ENCODE measurements at places on chromosomes 13 and 19. TPM values are rescaled to one million over a fixed set of nuclear protein-coding genes. Genes with fewer than 3 reads are reported as not detected.

DNA sequence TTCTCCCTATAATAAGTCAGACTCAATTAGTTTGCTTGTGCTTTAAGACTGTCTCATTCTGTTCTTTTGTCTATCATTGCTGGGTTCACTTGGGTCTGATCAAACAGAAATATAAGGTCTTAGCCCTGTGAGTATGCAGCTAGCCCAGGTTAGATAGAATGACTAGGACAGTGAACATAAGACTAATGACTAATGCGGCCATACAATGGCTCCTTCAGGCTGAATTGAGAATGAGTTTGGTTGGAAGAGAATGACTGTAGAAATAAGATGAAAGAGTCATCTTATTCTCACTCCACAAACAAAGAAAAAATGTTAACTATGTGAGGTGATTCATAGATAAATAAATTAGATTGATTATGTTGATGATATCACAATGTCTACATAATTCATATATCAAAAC lies 50.1 kb upstream of the OBI1 start:
- H3K4me1 ChIP-seq: no peaks in the 10 kb centered on the region
- no peak for DNase-seq
- H3K4me3 ChIP-seq: no peak overlapping the region
- no peaks in the 10 kb centered on the region for H3K36me3 ChIP-seq

The IGFL1 gene
- not detected for polyA plus RNA-seq

The BRD4 gene
- 109 TPM for polyA plus RNA-seq

DNA sequence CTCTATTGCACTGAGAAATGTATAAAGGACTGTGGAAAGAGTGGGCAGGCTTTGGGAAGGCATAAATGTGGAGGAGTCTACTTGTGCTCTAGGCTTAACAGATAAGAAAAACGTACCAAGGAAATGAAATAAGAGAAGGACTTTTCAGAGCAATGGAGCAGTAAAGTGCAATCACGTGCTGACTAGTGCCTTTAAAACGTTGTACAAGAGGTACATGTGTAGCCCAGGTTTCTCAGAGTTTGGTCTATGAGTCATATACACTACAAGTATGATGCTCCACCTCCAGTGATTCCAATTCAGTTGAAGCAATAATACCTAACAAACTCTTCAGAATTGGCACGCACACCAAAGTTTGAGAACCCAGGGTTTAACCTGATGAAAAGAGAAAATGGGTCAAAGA lies 13.4 kb upstream of the FNDC3A start:
- no peaks in the 10 kb centered on the region for H3K36me3 ChIP-seq
- no peaks in the 10 kb centered on the region for H3K27me3 ChIP-seq
- H3K4me1 ChIP-seq: no peaks in the 10 kb centered on the region
- no peak for DNase-seq
- H3K27ac ChIP-seq: no peak overlapping the region

DNA sequence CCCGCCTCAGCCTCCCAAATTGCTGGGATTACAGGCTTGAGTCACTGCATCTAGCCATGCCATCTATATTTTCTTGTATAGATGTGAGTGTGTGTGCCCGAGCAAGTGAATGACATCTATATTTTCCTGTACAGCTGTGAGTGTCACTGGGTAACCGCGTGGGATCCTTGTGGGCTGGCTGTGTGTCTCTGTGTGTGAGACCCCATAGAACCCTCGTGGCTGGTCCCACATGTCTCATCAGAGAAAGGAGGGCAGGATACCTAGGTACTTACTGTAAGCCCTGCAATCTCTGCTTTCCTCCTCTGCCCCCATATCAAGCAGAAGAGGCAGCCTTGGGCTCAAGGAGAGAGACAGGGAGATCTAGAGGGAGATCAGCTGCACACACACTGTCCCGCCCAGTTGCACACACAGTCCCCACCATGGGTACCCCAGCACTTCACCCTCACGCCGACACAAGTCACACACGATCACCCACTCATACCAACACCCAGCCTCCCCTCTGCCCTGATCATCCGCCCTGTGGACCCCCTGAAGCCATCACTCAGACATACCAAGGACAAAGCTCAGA lies 655 bp downstream of the DENND1C start:
- DNase-seq: no peak
- H3K4me1 ChIP-seq: no peaks in the 10 kb centered on the region
- no peaks in the 10 kb centered on the region for H3K36me3 ChIP-seq
- H3K4me3 ChIP-seq: no peak overlapping the region
- no peaks in the 10 kb centered on the region for H3K27me3 ChIP-seq
- no peak overlapping the region for H3K27ac ChIP-seq

DNA sequence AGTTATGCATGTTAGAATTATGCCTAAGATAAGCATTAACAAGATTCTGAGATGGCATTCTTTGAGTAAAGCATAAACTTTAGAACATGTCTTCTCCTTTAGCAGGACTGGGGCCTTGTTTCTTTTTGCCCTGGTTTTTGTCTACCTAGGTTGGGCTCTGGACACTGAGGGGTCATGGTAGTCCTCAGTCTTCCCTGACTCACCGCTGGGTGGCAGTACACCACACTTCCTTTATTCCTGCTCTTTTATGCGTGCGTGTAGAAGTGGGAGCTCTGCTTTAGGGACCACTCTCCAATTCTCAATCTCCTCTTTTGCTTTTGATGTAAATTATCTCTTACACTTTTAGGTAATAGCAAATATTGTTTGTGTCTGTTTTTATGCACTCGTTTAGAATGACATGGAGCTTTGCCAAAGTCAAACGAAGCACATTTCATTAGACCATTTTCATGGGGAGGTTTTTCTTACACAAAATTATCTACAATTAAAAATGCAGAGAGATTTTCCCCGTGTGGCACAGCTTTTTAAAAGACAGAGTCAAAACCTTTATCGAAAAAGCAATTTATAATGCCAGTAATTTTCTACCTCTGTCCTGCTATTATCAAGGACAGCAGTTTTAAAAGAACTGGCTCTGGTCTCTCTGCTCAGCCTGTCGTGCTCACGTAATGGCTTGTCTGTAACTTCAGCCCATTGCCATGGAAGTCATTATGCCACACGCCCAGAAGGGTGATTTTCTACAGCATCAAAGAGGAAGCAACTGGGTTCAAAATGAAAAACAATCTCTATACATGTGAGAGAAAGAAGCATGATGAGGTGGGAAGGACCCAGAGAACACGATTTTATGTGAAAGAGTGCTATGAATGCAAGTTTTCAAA lies 413.9 kb downstream of the COG6 start:
- no peak overlapping the region for H3K4me3 ChIP-seq
- H3K27me3 ChIP-seq: no peaks in the 10 kb centered on the region
- peak; percentile 80 for DNase-seq
- no peaks in the 10 kb centered on the region for H3K36me3 ChIP-seq

- peaks cover 26% of the 10 kb centered on the region for H3K4me1 ChIP-seq
Observed at GRCh38 chr13:111212517-111212873, 97.4 kb downstream of the ARHGEF7 start.

DNA sequence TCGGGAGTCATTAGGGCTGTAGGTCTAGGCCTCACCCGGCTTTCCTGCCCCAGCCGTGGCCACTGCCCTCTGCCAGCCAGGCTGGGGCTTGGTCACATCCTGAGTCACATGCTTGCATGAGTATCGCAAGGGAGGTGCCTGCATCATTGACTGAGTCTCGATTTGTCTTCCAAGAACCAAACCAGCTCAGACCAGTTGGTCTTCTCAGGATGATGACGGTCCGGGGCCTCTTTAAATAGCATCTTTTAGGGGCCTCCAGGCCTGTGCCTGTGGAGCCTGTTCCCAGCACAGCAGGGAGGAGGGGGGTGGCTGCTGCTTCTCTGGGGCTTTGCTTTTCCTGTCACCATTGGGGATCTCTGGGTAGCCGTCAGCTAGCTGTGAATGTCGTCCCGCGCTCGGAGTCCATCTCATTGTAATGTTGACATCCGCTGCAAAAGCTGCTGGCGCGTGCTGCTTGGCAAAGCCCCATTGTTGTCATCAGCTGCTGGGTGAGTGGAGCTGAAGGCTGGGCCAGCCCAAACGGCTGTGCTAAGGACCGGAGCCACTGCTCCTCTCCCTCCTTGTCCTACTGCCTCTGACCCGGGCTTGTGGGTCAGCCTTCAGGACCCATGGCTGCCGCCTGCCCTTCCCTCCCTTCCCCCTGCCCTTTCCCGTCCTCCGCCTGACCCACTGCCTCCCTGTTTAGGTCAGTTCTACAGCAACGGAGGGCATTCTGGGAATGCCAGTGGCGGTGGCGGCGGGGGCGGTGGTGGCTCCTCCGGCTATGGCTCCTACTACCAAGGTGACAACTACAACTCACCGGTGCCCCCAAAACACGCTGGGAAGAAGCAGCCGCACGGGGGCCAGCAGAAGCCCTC lies 14.3 kb upstream of the QTRT1 start:
- no peaks in the 10 kb centered on the region for H3K36me3 ChIP-seq
- H3K27me3 ChIP-seq: no peaks in the 10 kb centered on the region
- no peak overlapping the region for H3K27ac ChIP-seq
- no peak for DNase-seq
- no peak overlapping the region for H3K4me3 ChIP-seq
- no peaks in the 10 kb centered on the region for H3K4me1 ChIP-seq

The KLK12 gene
- polyA plus RNA-seq: 2.3 TPM

DNA sequence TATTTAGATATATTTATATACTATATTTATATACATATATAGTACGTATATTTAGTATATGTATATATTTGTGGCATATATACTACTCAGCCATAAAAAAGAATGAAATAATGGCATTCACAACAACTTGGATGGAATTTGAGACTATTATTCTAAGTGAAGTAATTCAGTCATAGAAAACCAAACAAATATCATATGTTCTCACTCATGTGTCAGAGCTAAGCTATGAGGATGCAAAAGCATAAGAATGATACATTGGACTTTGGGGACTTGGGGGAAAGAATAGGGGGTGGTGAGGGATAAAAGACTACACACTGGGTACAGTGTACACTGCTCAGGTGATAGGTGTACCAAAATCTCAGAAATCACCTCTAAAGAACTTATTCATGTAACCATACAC lies 1015.7 kb downstream of the EFNB2 start:
- H3K4me3 ChIP-seq: no peak overlapping the region
- no peak overlapping the region for H3K27ac ChIP-seq
- no peaks in the 10 kb centered on the region for H3K36me3 ChIP-seq
- H3K27me3 ChIP-seq: no peaks in the 10 kb centered on the region

GRCh38 chr13:107568181-107568580 lies 647.2 kb downstream of the LIG4 start:
- no peak overlapping the region for H3K27ac ChIP-seq
- H3K4me1 ChIP-seq: no peaks in the 10 kb centered on the region
- DNase-seq: no peak
- H3K4me3 ChIP-seq: no peak overlapping the region
- no peaks in the 10 kb centered on the region for H3K36me3 ChIP-seq
- no peaks in the 10 kb centered on the region for H3K27me3 ChIP-seq

DNA sequence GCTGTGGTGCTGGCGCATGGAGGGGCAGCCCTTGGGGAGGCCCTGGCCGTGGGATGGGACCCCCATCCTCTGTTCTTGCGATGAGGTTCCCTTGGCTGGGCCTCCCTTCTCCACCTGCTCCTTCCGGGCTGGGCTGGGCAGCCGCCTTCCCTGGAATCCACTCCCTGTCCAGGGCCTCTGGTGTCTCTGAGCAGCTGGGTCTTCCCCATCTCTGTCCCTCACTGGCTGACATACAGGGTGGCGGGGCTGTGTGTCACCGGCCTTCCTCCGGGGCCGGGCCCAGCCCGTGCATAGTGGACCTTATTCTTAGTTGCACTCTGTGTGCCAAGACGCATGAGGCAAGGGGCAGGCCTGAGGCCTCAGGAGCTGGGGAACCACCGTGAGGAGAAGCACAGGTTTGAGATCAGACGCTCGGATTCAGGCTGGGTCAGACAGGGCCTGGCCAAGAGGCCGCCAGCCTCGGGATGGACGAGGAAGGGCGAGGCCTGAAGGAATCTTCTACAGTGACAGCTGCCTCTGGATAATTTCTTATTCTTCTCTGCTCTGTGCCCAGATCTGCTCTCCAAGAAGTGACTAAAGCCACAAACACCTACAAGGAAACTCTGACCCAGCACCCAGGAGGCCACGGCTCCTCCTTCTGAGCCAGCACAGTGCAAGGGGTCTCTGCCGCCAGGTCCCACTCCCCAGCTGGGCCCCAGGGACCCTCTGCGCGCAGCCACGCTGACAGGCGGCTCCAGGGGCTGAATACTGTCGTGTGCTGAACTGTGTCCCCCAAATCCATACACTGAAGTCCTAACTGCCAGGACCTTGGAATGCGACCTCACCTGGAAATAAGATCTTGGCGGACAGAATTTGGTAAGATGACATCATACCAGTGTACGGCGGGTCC lies 11.0 kb downstream of the SGTA start:
- H3K4me1 ChIP-seq: no peaks in the 10 kb centered on the region
- H3K36me3 ChIP-seq: no peaks in the 10 kb centered on the region
- no peak overlapping the region for H3K27ac ChIP-seq
- no peak overlapping the region for H3K4me3 ChIP-seq
- H3K27me3 ChIP-seq: no peaks in the 10 kb centered on the region

- no peaks in the 10 kb centered on the region for H3K36me3 ChIP-seq
- peak overlapping the region; percentile 97 for H3K4me3 ChIP-seq
- peaks cover 22% of the 10 kb centered on the region for H3K4me1 ChIP-seq
- H3K27me3 ChIP-seq: no peaks in the 10 kb centered on the region
- H3K27ac ChIP-seq: peak overlapping the region; percentile 80
Observed at GRCh38 chr19:1884291-1884718, 991 bp downstream of the ABHD17A start.

GRCh38 chr13:111948281-111948680 lies 118.7 kb upstream of the SOX1 start:
- DNase-seq: no peak
- H3K27me3 ChIP-seq: no peaks in the 10 kb centered on the region
- H3K4me3 ChIP-seq: no peak overlapping the region
- H3K4me1 ChIP-seq: no peaks in the 10 kb centered on the region
- H3K36me3 ChIP-seq: no peaks in the 10 kb centered on the region

The GRK1 gene
- not detected for polyA plus RNA-seq

- no peak overlapping the region for H3K4me3 ChIP-seq
- peaks cover 8% of the 10 kb centered on the region for H3K27me3 ChIP-seq
- H3K4me1 ChIP-seq: no peaks in the 10 kb centered on the region
- no peaks in the 10 kb centered on the region for H3K36me3 ChIP-seq
- no peak for DNase-seq
Observed at GRCh38 chr13:45940061-45940460, 88.5 kb upstream of the SIAH3 start.

GRCh38 chr19:21680671-21681070 lies 86.7 kb downstream of the ZNF100 start:
- H3K27ac ChIP-seq: no peak overlapping the region
- H3K36me3 ChIP-seq: no peaks in the 10 kb centered on the region
- no peak for DNase-seq
- no peaks in the 10 kb centered on the region for H3K4me1 ChIP-seq

GRCh38 chr13:20616059-20616797 lies 49.3 kb downstream of the IFT88 start:
- H3K27me3 ChIP-seq: no peaks in the 10 kb centered on the region
- no peaks in the 10 kb centered on the region for H3K36me3 ChIP-seq
- H3K4me1 ChIP-seq: no peaks in the 10 kb centered on the region
- no peak for DNase-seq

GRCh38 chr13:23934520-23934919 lies 37.2 kb upstream of the C1QTNF9B start:
- no peak overlapping the region for H3K27ac ChIP-seq
- no peaks in the 10 kb centered on the region for H3K27me3 ChIP-seq
- H3K4me1 ChIP-seq: no peaks in the 10 kb centered on the region
- H3K4me3 ChIP-seq: no peak overlapping the region

Data from hepatocyte (in vitro differentiated cells).